ENCODE measurements at places on chromosomes 11 and 22.
A peak's percentile ranks its signal among the peaks of the same experiment; 100 is the strongest.

GRCh38 chr22:30261134-30261533, 5.5 kb downstream of the OSM start:
- no peak for DNase-seq

DNA sequence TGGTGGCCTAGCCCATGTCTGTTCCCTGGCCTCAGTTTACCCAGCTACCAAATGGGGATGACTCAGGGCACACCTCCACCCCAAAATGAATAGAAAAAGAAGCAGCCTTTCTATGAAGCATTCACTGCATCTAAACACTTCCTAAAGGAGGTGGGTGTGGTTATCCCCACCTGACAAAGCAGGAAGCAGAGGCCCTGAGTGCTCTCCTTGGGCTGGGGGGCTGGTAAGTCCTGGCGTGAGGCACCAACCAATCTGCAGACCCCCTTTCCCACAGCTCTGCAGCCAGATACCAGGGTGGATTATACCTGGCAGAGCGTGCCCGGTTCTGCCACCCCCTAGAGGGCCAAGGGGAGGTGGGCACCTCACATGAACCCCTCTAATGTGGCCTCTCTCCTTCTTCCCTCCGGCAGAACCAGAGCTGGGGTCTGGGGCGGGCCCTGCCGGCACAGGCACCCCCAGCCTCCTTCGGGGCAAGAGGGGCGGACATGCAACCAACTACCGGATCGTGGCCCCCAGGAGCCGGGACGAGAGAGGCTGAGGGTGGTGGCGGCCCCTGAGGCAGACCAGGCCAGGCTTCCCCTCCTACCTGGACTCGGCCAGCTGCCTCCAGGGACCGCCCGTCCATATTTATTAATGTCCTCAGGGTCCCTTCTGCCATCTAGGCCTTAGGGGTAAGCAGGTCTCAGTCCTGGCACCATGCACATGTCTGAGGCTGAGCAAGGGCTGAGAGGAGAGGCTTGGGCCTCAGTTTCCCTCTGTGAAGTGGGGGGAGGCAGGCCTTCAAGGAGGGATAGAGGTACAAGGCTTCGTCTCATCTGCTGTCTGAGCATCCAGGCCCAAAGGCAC, 9.2 kb downstream of the RHBDD3 start:
- DNase-seq, result no peak

GRCh38 chr11:125376117-125376516, 119.9 kb downstream of the FEZ1 start:
- no peak for DNase-seq

DNA sequence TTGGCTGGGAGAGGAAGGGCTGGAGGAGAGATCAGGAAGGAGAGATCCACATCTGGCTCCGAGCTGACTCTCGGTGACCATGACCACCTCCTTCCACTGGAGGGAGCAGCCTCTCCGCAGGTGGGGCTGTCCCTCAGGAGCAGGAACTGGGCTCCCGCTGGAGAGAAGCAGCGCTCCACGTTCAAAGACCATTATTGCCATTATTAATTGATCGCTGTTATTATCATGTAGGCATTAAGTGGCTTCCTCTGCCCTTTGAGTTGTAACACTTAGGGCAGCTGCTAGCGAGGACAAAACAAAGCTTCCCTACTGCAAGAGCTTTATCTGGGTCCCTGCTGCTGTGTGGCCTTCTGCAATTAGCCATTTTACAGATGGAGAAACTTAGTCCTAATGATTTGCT, 251.9 kb downstream of the ST3GAL4 start:
- peak; percentile 59 for DNase-seq

DNA sequence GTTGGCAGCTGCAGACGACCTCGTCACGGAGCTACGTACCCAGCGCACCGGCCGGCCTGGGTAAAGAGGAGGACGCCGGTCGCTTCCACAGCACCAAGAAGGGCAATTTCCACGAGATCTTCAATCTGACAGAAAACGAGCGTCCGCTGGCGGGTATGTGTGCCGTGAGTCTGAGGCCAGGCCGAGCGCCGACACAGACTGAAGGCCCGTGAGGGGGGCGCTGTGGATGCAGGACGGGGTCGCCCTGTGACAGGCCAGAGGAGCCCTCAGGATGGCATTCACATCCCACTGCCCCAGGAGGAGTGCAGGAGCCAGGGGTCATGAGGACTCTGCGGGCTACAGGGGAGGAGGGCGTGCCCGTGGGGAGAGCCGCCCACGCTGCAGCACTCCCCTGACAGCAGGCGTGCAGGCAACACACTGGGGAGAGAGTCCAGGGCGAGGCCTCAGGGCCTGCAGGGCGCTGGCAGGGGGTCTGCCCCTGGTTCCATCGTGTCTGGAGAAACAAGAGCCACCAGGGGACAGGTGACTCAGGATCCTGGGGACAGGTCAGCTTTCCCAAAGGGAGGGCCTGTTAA, 53.6 kb downstream of the GRAMD4 start:
- DNase-seq, result no peak

DNA sequence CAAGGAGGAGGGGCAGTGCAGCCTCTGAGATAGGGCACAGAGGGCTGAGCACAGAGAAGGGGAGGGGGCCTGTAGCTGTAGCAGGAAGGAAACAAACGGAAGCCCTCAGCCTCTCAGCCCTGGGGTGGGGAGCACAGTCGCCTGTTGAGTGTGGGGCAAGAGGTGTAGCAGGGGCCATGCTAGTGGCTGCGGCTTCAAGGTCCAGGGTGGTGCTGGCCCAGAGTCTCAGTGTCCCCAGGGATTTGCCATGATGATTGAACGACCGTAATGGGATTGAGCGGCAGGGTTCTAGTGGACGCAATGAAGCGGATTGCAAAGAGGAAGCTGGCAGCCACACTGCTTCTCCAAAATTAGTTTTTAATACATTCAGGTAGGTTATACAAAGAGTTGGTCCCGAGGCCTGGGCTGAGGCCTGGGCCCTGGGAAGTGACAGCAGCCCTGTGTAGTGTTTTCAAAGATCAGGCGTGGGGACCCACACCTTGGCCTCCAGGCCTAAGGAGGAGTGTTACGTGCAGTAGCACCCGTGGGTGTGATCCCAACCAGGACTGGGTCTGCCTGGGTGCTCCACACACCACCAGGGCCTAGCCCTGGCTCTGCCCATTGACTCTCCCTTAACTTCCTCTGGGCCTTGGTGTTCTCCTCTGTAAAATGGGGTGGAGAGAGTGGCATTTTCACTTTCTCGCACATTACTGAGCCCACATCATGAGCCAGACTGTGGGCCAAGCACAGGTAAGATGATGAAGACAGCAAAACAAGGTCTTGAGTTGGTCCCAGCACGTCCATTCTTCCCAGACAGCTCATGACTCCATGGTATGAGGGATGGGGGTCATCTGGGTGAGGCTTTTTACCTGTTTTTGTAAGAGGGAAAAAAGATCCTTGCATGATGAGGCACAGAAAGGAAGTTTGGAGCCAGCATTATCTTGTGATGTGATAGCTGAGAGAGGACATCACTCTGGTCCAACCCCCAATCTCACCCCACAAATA, 13.1 kb downstream of the LRRC32 start:
- DNase-seq, result no peak

DNA sequence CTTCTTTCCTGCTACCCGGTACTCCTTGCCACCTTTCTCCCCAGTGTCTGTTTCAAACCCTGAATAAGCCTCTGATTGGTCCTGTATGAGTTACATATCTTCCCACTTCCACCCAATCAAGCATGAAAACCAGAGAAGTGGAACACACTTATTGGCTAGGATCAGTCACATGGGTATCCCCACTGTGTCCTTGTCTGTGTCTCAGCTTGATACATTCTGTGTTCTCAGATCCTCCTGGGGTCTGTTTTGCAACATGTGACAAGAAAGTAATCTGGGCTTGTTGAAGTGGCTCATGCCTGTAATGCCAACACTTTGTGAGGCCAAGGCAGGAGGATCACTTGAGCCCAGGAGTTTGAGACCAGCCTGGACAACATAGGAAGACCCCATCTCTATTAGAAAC, 23.9 kb downstream of the MCHR1 start:
- DNase-seq, result no peak

- peak; percentile 25 for DNase-seq
Measured at GRCh38 chr11:72924568-72925190, 110.5 kb downstream of the ATG16L2 start.

DNA sequence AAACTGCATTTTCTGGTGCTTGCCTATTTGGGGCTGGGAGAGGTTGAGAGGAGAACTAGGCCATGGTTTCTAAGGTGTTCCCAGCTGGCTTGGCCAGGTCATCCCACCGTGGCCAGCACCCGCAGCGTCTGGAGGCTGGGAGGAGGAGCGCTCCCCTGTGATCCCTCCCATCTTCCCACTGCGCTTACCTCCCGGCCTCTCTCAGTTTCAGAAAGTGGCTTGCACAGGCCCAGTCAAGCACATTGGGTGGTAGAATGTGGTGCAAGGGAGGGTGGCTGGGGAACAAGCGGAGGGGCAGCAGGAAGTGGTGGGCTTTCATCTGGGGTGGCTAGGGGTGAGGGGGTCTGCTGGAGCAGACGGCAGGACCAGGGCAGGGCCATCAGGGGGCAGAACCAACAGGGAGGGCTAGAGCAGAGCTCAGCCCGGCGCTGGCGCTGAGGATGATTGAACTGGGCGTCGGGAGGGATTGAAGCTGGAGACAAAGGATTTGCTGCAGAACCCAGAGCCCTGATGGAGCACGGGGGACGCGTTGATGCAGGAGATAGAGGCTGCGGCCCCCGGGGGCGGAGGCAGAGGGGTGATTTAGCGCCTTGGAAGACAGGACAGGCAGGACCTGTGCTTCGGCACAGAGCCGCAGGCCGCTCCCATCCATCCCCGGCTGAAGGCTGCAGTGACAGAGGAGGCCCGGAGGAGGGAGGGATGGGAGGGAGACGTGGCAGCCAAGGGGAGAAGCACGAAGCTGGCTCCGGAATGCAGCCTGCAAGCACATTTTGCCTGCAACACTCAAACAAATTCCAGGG, 76.0 kb downstream of the TRIM29 start:
- DNase-seq, result no peak

GRCh38 chr11:47400768-47401279, 7.6 kb upstream of the SLC39A13 start:
- DNase-seq, result no peak

DNA sequence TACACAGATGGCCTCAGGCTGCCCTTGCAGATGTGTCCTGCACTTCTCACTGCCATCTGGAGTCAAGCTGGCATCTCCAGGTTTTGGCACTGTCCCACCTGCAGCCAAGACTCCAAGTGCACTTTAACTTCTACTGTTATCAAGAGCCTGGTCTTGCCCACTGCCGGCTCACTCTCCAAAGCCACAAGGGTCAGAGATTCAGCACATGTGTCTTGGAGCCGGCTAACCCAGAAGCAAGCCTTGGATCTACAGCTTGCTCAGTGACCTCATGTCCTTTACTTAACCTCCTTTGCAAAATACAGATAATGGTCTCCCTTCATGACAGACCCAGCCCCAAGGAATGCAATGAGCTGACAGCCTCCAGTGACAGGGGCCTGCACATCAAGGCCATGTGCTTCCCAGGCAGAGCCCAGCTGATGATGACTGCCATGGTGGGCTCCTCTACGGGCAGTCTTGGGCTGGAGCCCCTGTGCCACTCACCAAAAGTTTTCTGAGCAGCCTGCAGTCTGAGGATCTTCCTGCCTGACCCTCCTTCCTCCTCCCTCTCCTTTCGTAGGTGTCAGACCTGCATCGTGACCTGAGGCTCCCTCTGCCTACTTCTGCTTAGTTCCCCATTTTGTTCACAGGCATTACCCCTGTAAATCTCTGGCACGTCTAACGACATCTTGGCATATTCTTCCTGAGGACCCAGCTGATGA, 9.0 kb downstream of the TP53AIP1 start:
- no peak for DNase-seq

DNA sequence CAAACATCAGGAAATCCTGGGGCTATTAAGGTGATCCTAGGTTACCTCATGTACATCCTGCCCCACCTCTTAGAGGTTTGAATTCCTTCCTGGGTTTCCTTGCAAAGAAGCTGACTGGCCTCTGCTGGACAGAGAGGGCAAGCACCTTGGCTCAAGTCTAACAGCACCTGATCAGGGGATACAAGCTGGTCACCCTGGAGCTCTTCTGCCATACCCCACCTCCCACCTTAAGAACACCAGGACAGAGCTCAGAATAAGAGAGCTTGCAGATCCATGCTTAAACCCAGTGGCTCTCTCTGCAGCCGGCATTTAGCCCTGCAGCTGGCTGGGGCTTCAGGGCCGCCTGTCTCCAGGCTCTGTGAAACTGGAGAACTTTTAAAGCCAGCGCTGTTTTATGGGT, 386.6 kb upstream of the NARS2 start:
- peak; percentile 4 for DNase-seq

DNA sequence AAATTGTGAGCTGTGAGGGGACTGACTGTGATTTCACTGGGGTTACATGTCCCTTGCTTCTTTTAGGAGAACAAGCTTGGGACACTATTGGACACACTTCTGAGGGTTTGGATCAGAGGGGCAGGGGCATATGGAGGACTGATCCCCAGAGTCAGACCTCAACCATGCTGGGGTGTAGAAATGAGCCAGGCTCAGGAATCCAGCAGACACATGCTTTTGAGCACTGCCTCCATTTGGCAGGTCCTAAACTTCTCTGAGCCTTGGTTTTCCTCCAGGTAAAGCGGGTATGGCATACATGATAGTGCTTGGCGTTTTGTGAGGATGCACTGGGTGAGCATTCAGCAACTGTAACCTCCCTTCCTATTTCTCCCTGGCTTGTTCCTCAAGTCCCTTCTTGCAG, 74.7 kb downstream of the ADAMTS15 start:
- no peak for DNase-seq

GRCh38 chr22:27836181-27836580, 34.6 kb upstream of the MN1 start:
- no peak for DNase-seq

DNA sequence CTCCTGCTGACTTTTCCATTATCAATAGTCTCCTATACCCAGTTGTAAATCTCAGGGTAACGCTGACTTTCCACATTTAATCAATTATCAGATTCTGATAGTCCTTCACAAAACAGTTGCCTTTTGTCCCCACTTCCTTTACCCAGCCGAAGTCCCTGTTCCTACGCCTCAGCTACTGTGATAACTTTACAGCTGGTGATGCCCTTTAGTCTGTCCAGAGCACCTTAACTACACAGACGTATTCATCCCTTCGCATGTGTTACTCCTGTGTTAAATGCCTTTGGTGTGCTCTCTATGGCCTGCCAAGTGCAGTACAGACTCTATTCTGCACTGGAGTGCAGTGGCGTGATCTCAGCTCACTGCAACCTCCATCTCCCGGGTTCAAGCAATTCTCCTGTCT, 20.2 kb downstream of the SSH3 start:
- no peak for DNase-seq

DNA sequence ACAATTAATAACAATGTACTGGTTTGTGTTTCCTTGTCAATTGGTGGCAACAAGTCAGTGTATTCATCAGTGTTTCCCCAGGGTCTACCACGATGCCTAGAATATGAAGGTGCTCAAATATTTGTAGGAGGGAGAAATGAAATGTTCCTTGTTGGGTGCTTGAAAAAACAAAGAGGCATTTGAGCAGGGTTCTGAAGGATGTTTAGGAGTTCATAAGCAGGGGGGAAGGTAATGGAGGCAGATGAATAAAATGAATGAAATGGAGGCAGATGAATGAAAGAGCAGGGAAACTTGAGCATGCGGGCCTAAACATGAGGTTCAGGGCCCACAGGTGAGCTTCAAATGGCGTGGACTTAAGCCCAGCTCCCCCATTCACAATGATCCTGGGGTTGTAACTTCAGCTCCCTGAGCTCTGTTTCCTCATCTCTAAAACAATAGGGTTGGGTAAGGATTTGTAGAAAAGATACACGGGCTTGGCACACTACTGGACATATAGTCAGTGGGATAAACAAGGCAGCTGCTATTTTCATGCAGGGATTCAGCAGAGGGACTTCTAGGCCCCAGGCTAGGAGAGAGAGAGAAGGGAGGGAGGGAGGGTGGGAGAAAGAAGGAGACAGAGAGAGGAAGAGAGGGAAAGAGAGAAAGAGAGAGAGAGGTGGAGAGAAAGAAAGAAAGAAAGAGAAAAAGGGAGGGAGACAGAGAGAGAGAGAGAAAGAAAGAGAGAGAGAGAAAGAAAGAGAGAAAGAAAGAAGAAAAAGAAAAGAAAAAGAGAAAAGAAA, 73.7 kb downstream of the MN1 start:
- no peak for DNase-seq

Data from EL (cell line).